Fibroblast of skin of right biceps (primary cell): ENCODE measurements at places on chromosomes 4 and X.

DNA sequence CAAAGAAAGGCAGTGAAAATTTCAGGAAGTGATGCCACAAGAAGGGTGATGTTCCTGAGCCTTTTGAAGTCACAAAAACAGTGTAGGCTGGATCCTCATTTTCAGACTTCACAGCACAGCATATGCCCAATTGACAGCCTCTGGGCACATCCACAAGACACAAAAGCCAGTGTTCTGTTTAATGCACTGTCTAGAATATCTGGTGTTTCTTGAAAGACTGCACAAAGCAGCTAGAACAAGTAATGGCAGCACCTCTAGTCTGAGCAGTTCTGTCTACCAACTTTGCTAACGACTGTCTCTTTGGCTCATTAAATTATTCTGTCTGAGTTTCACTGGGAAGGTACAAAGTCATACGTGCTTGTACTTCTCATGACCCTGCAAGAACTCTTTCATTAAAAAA lies 417.1 kb upstream of the GALNT7 start:
- no peak for DNase-seq

DNA sequence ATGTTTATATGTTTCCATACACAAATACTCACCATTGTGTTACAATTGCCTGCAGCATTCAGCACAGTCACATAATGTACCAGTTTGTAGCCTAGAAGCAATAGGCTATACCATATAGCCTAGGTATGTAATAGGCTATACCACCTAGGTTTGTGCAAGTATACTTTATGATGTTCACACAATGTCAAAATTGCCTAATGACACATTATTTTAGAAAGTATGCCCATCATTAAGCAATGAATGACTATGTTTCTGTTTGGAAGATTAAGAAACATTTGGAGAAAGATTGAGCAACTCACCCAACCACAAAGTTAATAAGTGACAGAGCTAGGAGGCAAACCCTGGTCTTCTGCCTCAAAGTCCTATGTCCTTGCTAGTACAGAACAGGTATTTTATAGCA lies 96.8 kb upstream of the GRIA3 start:
- DNase-seq, result peak; percentile 35

DNA sequence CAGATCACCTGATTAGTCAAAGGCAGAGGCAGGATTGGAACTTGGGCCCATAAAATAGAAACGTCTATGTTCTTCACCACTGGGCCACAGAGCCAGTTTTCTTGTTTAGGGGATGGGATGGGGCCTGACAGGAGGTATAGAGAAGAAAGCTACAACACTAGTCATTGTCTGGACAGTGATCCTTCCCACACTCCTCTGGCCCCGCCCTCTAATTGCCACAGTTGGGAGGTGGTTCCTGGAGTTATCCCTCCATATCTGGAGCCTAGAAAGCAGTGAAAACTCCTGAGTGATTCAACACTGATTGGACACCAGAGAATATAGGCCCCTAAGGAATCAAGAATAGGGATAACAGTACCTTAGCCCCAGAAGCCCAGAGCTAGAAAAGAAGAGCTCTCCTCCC lies 22.9 kb downstream of the RASL11B start:
- DNase-seq, result no peak

- DNase-seq, result no peak
Observed at GRCh38 chr4:13032936-13033335, 451.2 kb downstream of the RAB28 start.

GRCh38 chr4:164847967-164848649 lies 28.9 kb upstream of the APELA start:
- DNase-seq, result no peak

- DNase-seq, result peak; percentile 16
Observed at GRCh38 chrX:80812176-80812575, 2.5 kb upstream of the BRWD3 start.

DNA sequence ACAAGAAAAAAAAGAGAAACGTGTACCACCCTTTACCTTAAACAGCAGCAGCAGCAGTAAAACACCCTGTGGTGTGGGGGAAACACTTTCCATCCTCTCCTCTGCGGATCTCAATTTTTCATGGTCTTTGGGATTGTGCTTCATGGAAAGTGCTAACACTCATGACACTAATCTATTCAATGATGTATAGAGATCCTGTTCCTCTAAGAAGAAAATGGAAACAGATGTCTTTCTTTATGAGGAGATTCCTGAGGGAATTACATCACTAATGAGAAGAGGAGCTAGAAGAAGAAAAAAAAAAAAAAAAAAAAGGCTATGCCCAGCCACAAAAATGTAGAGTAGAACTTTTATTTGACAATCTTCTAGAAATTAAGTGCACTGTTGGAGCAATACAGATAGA lies 62.9 kb upstream of the NDST3 start:
- peak; percentile 91 for DNase-seq

- peak; percentile 32 for DNase-seq
Observed at GRCh38 chrX:29295987-29296680, 708.9 kb downstream of the IL1RAPL1 start.

GRCh38 chr4:10179957-10180602 lies 63.5 kb upstream of the WDR1 start:
- peak; percentile 69 for DNase-seq

GRCh38 chrX:30951003-30951402 lies 61.9 kb upstream of the TAB3 start:
- DNase-seq, result no peak
